ENCODE measurements at places on chromosomes 7 and 10.

GRCh38 chr7:17298840-17299482 lies 509 bp downstream of the AHR start:
- peak; percentile 64 for DNase-seq

DNA sequence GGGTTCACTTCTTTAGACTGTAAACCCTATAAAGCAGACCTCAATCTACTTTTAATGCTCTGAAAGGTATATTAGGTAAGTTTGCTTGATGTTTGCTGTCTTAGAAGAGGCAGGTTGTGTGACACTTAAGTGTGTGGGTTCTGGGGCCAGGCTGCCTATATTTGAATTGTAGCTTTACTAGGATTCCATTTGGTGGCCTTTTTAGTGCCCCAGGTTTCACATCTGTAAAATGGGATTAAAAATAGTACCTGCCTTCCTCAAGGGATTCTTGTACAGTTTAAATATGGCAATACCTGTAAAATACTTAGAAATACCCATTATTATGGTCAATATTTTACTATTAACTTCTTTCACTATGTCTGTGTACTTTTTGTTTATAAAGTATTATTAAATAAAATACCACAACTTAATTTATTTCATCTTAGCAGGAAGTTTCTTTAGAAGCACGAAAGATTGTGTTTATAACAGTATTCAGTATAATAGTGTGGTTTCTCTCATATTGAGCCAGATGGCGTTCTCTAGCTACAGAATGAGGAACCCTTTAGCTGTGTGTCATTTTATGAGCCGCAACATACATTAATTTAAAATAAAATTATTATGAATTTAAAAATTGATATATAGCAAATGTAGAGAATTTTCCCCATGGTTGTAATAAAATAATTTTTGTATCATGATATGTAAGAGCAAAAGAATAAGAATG lies 94.2 kb downstream of the CDK14 start:
- DNase-seq: no peak

GRCh38 chr10:129322933-129323820 lies 143.9 kb upstream of the MGMT start:
- no peak for DNase-seq

DNA sequence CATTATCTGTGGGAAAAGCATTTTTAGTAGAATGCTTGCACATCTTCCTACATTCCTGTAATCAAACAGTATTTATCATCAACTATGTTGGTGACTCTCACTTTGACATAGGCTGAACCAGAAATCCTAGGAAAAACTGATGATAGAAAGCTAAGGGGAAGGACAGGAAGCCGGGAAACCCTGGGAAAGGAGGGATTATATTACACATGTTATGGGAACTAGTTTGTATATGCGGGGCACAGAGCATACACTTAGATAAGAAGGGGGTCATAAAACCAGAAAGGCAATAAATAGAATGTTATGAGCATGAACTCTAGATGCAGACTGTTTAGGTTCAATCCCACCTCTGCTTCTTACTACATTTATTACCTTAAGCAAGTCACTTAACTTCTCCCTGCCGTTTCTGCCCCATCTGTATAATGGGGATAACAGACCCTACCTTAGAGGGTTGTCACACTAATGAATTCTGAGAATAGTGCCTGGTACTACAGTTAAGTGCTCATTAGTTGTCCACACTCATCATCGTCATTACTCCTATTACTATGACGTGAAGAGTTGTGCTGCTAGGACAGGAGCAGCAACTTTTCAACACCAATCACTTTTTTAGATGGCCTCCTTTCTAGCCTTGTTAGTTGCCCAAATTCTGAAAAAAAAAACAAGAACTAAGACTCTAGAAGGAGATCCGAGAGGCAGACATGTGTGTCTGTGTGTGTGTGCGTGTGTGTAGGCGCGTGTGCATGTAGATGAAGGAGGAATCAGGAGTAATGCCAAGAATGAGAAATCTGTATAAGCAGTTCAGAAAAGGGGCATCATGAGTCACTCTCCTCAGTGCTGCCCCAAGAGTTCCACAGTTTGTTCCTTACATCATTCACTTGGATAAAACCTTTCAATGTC lies 52.2 kb downstream of the KMT2C start:
- DNase-seq: no peak

DNA sequence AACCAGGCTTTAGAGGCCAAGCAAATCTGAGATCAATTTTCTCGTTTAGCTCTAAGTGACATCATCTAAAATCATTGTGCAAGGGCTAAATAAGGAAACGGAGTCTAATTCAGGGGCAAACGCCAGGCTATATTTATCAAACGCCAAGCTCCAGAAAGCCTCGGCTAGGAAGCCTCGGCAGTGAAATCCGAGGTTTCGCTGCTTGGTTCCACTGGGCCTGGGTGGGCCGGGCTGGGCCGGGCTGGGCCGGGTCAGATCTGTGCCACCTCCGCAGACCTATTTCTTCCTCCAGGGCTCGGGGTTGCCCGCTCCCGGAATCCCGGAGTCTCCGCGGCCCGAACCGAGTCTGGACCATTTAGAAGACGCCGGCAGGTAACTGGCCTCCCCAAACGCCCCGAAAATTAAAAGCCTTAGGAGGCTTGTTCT lies 459 bp upstream of the FEZF1 start:
- no peak for DNase-seq

DNA sequence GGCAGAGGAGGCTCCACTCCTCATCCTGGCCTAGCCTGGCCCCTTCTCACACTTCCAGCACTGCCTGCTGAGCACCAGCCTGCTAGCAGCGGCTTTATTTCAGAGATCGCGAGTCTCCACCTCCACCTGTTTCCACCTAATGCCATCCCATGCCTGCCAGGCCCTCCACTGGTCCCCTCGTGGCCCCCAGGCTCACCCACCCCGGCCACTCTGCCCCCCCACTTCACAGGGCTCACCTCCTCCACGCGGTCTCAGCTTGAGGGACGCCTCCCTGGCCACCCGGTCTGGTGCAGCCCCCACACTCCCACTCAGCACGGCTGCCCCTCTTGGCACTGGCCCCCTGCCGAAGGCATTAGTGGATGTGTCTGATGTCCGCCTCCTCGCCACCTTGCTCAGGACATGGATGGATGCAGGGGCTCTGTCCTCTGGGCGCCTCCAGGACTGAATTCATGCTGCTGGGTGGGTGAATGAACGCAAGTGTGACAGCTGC lies 3.8 kb upstream of the NKX6-2 start:
- no peak for DNase-seq

DNA sequence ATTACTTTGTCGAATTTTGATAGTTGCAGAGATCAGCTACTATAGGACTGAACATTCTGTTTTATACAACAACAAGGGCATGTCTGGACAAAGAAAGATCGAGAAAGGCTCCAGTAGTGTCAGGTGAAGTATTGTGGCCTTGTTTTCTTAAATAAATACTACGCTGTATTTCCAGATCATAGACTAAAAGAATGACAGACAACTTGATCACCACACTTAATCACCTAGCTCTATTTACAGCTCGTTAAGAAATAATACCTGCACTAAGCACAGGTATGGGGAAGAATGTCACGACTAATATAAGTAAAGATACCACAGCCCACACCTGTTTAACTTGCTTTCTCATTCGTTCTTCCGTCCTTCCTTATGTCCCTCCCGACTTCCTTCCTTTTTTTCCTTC lies 269.2 kb downstream of the HGF start:
- DNase-seq: no peak

DNA sequence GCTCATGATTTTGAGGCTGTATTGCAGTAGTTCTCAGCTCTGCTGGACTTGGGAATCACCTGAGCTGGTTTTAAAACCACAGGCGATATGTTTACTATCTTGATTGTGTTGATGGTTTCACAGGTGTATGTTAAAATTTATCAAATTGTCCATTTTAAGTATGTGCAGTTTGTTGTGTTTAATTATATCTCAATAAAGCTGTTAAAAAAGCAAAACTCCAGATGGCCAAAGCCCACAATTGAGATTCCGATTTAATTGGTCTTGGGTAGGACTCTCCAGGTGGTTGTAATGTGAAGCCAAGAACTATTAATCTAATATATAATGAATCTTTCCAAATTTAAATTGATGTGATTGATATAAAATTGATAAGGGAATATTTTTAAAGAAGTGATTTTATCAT lies 48.6 kb downstream of the NRCAM start:
- DNase-seq: no peak

GRCh38 chr10:108899670-108900069 lies 1023.6 kb downstream of the XPNPEP1 start:
- DNase-seq: no peak

GRCh38 chr7:34157137-34157536 lies 251.8 kb downstream of the BMPER start:
- no peak for DNase-seq

GRCh38 chr10:15436696-15437095 lies 65.6 kb upstream of the FAM171A1 start:
- no peak for DNase-seq

DNA sequence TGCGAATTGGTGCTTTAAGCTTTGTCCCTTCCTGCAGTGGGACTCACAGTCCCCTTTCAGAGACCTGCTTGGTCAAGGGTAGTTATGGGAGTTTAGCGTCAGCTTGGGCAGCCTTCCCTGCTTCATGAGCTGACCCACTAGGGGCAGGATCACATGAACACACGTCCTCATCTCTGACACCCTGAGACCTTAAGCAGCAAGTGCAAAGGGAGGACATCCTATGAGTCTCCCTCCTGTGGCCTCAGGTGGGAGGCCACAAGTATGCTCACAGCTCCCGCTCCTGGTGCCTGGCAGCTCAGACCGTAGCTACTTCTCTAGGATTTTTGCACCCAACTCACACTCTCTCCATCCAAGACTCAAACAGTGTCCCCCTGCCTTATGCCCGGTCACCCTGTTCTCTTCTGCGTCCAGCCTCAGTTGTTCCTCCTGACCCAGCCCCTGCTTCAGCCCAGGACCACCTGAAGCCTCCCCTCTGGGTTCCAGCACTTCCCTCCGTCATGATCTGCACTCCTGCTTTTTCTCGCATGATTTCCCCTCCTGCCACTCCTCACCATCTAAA lies 136.6 kb upstream of the FAM20C start:
- DNase-seq: no peak

- DNase-seq: no peak
These were observed 132.3 kb upstream of the POT1 start for GRCh38 chr7:125061776-125062397.

GRCh38 chr7:2544541-2545188 lies 10.7 kb downstream of the BRAT1 start:
- no peak for DNase-seq

GRCh38 chr7:151384776-151385625 lies 24.8 kb downstream of the WDR86 start:
- DNase-seq: peak; percentile 25

- DNase-seq: no peak
These were observed 17.6 kb upstream of the FLNC start for GRCh38 chr7:128812514-128813168.

- DNase-seq: no peak
These were observed 7.1 kb downstream of the CCM2 start for GRCh38 chr7:45007106-45007505.

DNA sequence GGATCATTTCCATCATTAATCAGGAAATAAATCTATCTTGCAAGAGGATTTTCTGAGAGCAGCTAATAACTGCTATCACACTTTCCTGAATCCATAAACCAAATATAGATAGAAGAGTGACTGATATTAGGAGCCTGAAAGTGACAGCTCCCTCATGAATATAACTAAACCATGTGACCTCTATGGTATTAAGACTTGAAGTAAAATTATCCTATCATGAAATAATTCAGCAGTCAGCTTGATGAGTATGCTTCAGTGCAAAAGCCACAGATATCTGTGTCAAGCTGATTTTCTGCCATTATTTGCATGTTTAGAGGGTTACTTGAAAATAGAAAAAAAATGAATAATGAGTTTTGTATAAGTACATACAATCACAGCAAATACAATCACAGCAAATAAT lies 80.1 kb upstream of the PPP1R3A start:
- no peak for DNase-seq

DNA sequence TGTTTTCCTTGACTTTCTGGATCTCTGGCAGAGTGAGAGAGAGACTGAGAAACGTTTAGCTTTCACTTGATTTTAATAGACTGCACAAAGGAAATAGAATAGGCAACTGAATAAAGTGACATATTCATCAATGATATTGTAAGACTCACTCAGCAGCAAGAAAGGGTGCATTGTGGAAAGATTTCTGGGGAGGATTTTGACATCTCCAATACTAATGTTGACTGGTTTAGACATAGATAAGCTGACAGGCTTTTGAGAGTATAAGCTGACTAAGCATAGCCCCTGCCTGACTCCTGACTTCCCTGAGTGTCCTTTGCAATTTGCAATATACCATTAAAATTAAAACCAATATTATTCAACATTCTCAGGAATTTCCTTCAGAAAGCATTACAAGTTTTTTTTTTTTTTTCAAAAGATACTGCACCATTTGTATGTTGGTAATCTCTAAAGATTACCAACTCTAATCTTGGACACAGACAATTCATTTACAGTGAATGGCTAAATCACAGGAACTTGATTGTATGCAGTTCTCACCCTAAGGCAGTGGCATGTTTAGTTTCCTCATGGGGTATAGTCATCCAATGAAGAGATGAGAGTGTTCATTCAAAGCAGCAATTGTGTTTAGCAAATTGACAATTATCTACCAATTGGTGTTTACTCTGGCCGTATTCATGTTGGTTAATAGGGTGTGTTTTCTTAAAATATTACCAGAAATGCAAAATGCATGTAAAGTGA lies 325.6 kb downstream of the SORCS3 start:
- no peak for DNase-seq

GRCh38 chr7:36652431-36652830 lies 71.9 kb downstream of the AOAH start:
- DNase-seq: no peak

- no peak for DNase-seq
These were observed 59.4 kb upstream of the CDK1 start for GRCh38 chr10:60718886-60719285.

All from natural killer cell treated with Interleukin-12 subunit alpha and Interleukin-12 subunit beta and Interleukin-15 and Interleukin-18, amount 100 ng/mL, for 72 hours (primary cell).